PC-3 (cell line): ENCODE measurements at places on chromosomes 13 and 19. TPM values are rescaled to one million over a fixed set of nuclear protein-coding genes. Genes with fewer than 3 reads are reported as not detected.
A peak's percentile ranks its signal among the peaks of the same experiment; 100 is the strongest.

- no peak for DNase-seq
Observed at GRCh38 chr13:28636069-28636468, 22.9 kb upstream of the POMP start.

DNA sequence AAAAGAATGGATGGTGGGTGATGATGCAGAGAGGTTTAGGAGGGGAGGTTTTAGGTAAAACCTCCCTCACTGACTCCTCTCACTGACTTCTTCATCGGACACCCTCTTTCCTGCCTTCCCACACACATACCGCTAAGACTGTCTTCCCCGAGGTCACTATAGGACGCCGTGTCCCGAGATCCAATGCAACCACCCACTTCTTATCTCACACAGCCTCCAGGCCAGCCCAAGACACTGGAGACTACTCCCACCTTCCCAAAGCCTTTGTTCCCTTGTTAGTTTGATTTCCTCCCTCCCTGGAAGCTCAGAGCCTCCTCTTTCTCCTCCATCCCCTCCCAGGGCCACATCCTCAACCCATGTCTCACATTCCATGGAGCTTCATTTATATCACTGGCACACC, 16.5 kb upstream of the CAMSAP3 start:
- no peak for DNase-seq

DNA sequence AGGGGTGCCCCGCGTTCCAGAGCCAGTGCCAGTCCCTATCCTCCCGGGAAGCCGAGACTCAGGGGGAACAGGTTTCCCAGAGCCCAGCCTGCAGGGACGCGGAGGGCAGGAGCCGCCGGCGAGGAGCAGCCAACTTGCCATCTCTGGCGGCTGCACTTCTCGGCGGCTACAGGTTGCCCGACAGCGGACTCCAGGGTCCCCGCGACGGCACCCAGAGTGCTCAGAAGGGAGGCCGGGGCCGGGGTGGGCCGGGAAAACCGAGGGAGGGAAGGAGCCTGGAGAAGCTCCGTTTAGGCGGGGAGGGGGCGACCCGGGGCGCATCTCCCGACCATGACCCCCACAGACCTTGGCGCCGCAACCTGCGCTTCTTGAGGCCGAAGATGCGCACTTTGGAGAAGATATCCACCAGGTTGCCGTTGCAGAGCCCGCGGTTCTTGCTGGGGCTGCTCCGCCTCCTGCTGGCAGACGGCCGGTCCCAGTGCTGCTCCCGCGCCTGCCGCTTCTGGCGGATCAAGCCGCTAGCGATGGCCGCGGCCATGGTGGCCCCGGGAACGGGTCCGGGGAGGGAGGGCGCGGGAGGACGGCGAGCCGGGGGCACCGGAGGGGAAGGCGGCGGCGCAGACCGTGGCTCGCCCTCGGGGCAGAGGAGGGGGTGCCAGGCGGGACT, 463.8 kb downstream of the ITGBL1 start:
- no peak for DNase-seq

The BST2 gene
- 0.84 and 1.3 TPM in 2 replicates for total RNA-seq

DNA sequence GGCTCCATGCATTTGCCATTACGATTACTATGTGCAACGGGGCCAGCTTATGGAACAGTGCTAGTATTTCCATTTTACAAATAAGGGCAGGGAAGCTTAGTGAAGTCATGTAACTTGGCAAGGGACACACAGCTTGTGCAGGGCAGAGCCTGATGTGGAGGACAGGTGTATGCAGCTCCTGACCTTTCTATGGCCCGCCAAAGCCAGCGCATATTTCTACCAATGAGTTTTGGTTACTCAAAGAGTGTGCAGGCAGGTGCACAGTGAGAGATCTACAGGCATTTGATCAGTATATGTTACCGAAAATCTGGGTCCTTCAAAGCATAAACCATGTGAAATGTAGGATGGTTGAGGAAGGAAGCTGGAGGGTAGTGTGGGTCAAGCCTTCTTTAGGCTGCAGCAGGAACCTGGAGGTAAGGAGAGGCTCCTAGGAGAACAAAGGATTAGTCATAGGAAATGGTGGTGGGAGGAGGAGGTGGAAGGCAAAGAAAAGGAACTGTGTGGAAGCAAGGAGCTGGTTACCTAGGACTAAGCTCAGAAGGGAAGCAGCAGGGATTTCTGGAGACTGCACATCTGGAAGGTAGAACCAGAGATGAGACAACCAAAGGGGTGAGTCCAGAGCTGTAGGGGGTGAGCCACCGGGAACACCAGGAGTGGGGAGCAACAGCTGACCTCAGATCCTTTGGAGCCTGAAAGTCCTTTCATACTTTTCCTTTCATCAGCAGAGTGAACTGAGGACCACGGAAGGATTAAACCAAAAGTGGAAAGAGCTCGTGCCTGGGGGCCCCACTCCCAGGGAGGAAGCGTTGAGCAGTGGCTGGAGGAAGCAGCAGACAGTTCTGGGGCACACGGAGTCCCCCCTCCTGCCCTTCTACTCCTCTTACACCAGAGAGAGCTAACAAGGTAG, 4.2 kb upstream of the PDX1 start:
- peak; percentile 54 for DNase-seq

The PCDH9 gene
- total RNA-seq = 0.63 and 0.98 TPM in 2 replicates

- DNase-seq = no peak
Observed at GRCh38 chr13:36353001-36353400, 6.8 kb upstream of the SPART start.

The GNG8 gene
- total RNA-seq = not detected in 2 replicates

The SULT2A1 gene
- total RNA-seq = not detected in 2 replicates

The GAPDHS gene
- not detected in 2 replicates for total RNA-seq

The ZNF607 gene
- total RNA-seq = 1.9 and 2.4 TPM in 2 replicates

DNA sequence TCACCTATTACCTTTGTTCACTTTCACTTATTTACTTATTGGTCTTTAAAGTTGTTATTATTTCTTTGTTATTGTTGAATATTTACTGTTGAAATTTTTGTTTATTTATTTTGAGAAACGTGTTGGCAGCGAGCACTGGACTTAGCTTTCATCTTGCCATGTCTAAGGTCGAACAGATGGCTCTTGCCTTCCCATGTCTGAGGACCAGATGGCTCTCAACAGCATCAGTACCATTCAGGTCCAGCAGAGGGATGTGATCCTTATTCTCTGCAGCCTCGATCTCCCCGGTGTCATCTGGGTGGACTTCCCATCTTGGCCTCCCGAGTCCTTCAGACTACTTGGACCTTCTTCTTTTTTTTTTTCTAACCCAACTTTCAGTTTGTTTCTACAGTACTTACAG, 1437.6 kb downstream of the UQCRFS1 start:
- no peak for DNase-seq

GRCh38 chr13:59960683-59961082, 203.0 kb downstream of the DIAPH3 start:
- DNase-seq = peak; percentile 3

The ZNF626 gene
- not detected in 2 replicates for total RNA-seq

DNA sequence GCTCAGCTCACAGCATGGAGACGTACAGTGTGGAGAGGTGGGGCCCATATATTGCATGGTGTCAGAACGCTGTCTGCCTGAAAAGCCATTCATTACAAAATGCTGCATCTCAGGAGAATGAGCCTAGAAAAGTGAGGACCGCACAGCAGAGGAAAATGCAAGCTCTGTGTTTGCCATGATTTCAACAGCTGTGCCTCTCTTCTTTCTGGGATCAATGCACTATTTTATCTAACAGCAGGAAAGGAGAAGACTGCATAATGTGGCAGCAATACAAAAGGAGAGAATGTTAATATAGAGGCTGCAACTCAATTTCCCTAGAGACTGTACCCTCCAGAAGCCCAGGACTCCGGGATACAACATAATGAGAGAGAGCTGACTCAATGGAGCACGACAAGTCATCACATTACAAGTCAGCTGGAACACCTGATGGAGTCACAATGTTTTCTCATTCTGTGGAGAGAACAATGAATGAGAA, 368.0 kb downstream of the FGF14 start:
- no peak for DNase-seq

DNA sequence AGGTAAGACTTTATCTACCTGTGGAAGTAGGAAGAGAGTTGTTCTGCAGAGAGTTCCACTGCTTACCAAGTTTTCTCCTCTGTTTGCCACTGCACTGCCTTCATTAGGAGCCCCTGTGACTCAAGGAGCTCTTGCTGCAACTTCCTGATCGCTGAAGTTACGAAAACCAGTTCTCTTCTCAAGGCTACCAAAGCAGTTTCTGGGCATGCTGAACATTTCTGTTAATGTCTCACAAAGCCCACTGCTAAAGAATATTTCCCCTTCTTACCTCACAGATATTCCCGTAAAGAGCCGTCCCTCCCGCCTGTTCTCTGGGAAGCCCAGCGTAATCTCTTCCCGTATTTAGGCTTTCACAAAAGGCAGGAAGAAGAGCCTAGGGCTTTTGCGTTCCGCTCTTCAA, 82.6 kb upstream of the OXGR1 start:
- no peak for DNase-seq

The TEKTIP1 gene
- not detected in 2 replicates for total RNA-seq

DNA sequence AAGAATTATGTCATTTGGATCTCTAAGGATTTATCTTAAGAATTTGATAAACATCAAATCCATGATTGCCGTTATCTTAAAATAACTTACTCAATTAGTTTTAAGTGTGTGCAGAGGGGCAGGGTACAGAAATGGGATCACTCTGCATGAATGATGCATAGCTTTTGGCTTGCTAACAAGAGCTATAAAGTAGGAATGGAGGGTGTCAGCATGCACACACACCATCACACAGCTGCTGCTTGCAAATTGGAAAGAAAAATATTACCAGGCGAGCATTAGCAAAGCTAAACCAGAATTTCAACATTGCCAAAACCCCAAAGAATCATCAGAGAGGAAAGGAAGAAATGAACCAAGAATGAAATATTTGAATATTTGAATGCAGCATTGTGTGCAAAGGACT, 580.6 kb downstream of the LMO7 start:
- no peak for DNase-seq

DNA sequence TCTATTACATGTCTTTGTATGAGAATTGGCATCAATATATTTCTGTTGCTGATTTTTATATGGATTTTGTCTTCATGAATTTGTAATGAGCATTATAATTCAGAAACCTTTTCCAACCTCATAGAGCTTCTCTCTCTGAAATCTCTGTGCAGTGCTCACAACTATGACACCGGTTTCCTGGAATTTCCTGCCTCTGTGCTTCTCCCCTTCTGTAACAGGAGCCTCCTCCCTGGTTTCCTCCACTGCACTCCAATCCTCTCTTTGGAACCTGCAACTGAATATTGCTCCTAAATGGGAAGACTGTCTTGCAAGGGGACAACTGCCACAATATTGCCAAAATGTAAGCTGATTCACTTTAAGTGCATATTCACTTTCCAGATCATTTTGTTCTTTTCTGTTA, 1147.9 kb downstream of the UQCRFS1 start:
- no peak for DNase-seq

The TMEM255B gene
- 26.9 and 35.5 TPM in 2 replicates for total RNA-seq

DNA sequence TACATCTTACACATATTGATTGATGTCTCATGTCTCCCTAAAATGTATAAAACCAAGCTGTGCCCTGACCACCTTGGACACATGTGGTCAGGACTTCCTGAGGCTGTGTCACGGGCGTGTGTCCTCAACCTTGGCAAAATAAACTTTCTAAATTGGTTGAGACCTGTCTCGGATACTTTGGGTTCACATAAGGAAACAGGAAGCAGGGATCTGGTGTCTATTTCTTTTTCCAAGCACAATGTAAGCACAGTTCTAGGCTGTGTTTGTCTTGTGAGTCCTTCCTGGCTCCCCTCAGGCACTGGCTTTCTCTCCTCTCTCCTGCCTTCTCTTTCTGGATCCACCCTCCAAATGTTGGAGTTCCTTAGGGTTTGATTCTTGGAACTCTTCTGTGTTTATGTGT, 27.6 kb upstream of the TPT1 start:
- peak; percentile 56 for DNase-seq

DNA sequence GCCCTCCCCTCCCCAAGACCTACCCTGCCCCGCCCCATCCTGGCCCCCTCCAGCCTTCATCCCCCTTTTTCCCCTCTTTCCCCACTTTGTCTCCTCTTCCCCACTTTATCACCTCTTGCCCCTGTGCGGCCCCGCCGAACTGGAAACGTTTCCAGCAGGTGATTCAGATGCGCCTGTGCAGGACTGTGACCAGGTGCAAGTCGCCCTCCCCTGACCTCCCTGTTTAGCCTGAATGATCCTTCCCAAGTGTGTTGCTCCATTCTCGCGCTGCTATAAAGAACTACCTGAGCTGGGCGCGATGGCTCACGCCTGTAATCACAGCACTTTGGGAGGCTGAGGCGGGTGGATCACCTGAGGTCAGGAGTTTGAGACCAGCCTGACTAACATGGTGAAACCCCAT, 25.9 kb downstream of the ZNF791 start:
- no peak for DNase-seq

GRCh38 chr13:40149611-40150274, 494.3 kb downstream of the COG6 start:
- DNase-seq = peak; percentile 48

DNA sequence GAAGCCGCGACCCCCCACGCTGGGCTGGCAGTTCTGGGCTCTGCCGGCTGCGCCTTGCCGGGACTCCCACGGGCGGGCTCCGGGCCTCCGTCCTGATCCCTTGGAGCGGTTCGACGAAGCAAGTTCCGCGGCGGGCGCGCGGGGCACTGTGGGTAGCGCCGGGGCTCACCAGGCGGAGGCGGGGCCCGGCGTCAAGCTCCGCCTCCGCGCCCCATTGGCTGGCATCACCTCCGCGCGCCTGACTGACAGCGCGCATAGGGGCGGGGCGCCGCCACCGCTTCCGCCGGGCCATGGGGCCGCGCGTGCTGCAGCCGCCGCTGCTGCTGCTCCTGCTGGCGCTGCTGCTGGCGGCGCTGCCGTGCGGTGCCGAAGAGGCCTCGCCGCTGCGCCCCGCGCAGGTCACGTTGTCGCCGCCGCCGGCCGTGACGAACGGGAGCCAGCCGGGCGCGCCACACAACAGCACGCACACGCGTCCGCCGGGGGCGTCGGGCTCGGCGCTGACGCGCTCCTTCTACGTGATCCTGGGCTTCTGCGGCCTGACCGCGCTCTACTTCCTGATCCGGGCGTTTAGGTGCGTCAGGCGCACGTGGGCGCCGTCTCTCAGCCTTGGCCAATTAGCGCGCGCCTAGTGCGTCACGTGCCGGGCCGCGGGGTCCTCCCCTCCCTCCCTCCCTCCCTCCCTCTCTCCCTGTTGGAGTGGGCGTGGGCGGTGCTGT, at the start of gene FAM174C:
FAM174C (plus strand) TSS at position 271 of the 716 bp plus-strand sequence; CDS start at position 291, 20 bp downstream.
- peak; percentile 92 for DNase-seq

The SUGT1 gene
- 26.0 and 29.3 TPM in 2 replicates for total RNA-seq

The YJEFN3 gene
- total RNA-seq = 6.5 and 8.1 TPM in 2 replicates

GRCh38 chr13:108036411-108036932, 178.9 kb downstream of the LIG4 start:
- DNase-seq = no peak

DNA sequence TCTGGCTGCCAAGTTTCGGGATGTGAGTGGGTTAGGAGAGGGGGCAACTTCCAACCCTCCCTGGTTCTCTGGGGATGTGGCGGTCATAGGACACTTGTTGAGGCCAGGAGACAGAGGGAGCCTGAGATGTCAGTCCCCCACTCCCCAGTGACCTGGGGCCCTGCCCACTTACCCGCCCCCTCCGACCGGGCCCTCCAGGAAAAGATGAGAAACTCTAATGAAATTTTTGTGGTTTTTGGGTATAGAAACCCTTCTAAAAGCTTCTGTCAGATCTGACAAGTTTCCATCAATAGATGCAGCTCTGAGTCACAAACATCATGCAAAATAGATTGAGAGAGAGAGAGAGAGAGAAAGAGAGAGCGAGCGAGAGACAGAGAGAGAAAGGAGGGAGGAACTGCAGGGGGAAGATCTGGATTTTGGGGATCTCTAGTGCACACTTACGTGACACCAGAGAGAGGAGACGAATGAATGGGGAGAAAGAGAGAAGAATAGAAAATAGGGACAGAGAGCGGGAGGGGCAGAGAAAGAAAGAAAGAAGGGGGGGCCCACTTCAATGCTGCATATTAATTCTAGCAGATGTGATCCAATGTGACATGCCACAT, 94.0 kb downstream of the PTPRS start:
- no peak for DNase-seq
